Foreskin fibroblast (primary cell): ENCODE measurements at places on chromosomes 1 and 21.

DNA sequence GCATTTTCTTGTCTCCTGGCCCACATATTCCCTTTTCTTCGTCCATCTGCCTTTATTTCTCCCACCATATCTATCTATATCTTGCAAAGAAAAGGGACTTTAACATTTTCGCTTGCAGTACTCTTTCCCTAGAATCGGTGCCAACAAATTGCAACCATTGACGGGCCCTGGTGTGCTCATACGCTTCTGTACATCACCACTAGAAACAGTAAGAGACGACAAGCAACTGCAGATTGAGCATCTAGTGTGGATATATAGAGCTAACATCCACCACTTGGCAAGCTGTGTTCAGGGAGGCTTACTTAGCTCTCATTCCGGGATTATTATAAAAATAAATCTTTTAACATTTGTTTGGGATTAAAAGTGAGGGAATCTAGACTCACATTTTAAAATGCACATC lies 230.8 kb upstream of the PKN2 start:
- DNase-seq, result no peak

- DNase-seq, result no peak
Measured at GRCh38 chr1:47745715-47746609, 251.2 kb downstream of the TRABD2B start.

DNA sequence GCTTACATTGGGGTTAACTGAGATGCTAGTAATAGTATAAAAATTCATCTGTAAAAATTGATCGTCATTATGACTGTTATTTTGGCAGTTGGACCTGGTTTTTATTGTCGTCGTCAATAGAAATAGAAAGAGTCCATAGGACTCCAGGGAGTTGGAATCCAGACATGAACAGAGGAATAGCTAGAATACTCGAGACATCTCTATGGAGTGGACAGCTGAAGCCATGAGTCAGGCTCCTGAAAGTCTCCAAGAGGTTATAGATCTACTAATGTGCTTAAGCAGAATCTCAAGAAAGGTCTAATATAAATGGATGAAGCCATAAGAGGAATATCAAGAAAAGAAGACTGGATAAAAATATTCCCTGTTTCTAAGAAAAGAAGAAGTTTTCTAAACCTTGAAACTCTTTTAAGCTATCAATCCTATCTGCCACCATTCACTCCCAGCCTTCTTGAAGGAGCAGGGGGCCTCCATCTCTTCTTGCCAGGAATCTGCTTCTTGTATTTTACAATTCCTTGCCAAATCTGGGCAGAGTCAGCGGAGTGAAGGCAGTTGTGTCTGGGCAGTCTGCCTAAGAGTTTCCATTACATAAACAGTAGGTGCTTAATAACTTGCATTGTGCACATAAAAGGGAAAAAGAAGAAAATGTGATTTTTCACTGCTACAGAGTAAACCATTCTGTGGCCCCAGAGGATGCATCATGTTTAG lies 163.3 kb downstream of the ST6GALNAC5 start:
- DNase-seq, result no peak

DNA sequence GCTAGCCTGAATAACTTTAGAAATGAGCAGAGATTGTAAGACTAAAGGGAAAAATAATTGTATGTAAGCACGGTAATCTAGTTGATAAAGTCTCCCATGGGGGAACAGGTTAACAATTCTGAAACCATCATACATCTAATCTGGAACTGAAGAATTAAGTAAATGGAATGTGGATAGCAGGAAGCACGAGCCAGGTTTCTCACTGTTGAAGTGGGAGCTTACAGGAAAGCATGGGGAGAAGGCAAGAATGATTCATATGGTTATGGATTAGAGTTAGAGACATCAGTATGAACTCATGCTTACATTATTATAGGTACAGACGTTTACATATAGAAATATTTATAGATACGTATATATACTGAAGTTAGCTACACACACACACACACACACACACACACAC lies 83.0 kb downstream of the LEPR start:
- DNase-seq, result no peak

- DNase-seq, result no peak
Measured at GRCh38 chr21:43842742-43843141, 22.3 kb upstream of the AGPAT3 start.

DNA sequence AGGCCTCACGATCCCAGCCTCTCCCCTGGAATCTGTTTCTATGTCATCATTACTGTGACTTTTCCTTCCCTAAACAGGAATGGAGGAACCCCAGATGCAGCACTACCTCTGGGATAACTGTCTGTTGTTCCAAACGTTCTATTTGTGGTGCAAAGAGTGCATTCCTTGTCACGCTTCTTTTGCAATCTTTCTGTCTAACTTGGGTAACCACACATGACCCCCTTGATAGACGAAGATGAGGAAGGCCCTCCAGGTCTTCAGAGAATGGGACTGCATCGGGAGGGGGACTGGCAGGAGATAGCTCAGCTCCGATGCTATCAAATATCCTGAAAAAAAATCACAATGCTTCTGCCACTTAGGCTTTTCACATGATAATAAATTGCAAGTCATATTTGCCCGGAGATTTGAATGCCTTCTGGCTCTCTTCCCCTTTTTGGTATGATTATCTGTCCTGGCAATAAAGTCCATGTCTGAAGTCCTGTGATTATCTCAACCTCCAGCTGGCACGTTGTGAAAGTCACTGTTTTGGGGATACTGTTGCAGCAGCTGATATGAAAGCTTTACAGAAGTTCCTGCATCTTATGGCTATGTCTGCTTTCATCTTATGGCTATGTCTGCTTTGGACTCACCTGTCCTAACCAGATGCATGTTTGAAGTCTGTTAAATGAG lies 148.7 kb upstream of the LMO4 start:
- DNase-seq, result no peak

DNA sequence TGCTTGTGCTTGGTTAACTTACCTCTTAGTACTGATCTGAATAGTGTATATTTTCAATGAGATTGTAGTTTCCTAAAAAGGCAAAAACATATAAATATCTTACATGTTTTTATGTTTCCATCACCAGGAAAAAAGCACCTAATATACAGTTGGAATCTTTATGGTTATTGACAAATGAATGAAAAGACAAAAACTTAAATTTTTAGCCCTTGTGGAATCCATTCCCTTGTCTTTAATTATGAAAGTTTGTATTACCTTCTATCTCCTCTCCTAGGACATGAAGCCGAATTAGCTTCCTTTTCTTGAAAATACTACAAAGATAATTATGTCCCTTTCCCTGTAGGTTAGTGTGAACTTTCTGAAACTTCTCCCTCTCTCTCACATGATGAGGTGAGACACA lies at the start of gene OR2T12:
TSS of gene OR2T12 (minus strand) at position 101 of the 400 bp plus-strand sequence. CDS start 7,846 bp downstream, outside the sequence.
- no peak for DNase-seq

DNA sequence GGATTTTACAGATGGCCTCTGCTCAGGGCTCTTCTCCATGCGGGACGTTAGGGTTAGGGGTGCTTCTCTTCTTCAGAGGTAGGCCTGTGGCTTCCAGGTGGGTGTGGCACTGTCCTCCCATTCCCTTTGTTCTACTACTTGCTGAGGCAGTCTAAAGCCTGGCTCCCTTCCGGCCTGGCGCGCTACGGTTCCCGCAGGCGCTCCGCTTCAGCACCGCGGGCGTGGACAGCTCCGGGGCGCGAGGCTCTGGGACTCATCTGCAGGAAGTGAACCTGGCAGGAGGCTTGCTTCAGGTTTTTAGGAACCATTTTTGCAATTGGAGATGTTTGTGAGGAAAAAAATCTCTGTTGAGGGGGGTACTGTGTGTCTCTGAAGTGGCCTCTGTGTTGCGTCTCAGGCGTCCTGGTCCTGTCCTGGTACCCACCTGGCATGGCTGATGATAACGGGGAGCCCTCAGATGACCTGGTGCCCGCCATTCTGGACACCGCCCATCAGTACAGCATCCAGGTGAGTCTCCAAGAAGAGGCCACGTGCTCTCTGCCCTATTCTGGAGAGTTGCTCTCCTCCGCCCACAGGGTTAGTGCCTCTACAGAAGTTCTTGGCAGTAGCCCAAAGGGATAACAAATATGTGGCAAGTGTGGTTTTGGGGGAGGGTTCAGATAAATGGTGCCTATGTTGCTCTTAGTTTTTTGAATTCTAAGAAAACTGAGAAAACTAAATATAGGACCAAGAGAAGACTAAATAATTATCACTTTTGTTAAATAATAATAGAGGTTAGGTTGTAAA lies 1.9 kb downstream of the MANEAL start:
- peak; percentile 71 for DNase-seq

- DNase-seq, result no peak
Measured at GRCh38 chr1:15231714-15232201, 15.3 kb upstream of the FHAD1 start.

DNA sequence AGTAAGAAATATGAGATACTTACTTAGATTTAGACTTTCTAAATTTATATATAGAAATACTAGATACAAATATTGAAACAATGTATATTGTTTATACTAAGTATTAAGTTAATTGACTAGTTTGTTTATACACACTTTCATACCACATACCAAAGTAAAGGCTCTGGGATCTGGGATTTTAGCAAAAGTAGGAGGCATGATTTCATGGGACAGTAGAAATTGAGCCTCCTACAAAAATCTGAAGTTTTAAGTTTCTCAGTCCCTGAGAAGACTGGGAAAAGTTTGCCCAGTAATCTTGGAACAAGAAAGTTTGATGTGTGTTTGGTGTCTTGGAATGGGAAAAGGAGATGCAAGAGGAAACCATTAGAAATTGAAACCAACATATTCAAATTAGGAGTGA lies 30.9 kb downstream of the KCTD3 start:
- no peak for DNase-seq

DNA sequence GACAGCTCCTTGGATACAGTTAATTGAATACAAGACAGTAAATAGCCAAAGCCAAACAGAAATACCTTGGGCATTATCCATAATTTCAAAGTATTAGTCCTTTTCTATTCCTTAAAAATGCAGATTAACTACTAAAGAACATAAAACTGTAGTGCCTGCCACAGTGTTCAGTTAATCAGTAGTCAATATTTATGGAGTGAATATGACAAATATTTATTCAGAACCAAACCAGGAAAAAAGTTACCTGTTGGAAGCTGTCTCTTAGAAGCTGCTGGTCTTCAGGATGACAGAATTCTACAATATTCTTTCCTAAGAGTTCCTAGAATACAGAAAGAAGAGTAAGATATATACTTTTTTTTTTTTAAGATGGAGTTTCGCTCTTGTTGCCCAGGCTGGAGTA lies 18.2 kb upstream of the CTSK start:
- DNase-seq, result no peak

DNA sequence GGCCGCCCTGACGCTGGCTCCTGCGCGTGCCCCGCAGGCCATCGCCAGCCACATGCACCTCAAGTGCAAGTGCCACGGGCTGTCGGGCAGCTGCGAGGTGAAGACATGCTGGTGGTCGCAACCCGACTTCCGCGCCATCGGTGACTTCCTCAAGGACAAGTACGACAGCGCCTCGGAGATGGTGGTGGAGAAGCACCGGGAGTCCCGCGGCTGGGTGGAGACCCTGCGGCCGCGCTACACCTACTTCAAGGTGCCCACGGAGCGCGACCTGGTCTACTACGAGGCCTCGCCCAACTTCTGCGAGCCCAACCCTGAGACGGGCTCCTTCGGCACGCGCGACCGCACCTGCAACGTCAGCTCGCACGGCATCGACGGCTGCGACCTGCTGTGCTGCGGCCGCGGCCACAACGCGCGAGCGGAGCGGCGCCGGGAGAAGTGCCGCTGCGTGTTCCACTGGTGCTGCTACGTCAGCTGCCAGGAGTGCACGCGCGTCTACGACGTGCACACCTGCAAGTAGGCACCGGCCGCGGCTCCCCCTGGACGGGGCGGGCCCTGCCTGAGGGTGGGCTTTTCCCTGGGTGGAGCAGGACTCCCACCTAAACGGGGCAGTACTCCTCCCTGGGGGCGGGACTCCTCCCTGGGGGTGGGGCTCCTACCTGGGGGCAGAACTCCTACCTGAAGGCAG lies 23.4 kb upstream of the ARF1 start:
- DNase-seq, result no peak

- no peak for DNase-seq
Measured at GRCh38 chr1:96515430-96515829, 206.2 kb upstream of the PTBP2 start.

- peak; percentile 60 for DNase-seq
Measured at GRCh38 chr1:230090194-230090711, 23.2 kb downstream of the GALNT2 start.

DNA sequence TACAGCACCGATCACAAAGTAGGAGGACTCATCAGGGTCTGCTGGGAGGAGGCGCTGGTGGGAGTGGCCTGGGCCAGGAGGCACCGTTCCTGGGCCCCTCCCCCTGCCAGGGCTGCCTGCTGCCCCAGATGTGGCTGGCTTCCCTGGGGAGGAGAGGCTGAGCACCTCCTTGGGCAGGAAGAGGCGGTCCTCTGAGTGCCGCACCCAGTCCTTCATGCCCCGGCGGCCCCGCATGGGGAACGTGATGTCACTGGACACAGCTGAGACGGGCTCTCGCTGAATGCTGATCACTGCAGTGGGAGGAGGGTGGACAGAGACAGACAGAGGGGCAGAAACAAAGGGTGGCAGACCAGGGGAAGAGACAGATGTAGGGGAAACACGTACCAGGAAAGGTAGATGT lies 24.8 kb downstream of the ADGRB2 start:
- no peak for DNase-seq

DNA sequence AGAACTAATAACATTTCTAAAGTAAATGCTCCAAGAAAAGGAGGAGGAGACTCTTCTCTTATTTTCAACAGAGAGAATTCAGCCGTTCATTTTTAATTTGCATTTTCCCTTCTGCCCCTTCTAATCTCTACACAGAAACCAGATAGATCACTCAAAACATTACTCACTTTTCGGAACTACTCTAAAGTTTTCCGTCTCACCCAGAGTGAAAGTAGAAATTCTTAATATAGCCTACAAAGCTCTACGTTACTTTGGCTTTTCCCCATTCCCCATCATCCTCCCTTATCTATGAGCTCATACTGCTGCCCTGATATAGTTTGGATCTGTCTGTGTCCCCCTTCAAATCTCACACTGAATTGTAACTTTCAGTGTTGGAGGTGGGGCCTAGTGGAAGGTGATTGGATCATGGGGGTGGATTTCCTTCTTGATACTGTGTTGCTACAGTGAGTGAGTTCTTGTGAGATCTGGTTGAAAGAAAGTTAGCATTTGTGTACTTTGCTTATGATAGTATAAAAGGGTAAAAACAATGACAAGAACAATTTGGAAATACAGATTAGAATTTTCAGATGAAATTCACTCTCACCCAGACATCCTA lies 188.2 kb downstream of the AMY1C start:
- DNase-seq, result no peak

DNA sequence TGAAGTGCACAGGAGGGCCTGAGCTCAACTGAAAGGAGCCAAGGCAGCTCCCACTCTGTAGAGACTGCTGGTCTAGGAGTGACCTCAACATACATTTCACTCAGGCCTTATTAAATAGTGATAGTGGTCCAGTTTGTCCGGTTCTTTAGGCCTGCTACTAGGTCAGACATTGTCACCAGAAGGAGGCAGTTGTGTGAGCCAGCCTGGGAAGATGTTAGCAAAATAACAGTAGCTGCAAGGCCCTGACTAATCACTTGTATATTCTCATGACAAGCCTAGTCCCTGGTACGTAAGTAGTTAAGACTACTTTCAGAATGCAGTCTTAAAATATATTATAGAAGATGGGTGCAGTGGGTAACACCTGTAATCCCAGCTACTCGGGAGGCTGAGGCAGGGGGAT lies 264.0 kb upstream of the CAMK1G start:
- DNase-seq, result no peak
